ENCODE measurements at places on chromosomes 7 and 10.

- DNase-seq, result no peak
Observed at GRCh38 chr10:94521276-94522250, 24.0 kb upstream of the HELLS start.

DNA sequence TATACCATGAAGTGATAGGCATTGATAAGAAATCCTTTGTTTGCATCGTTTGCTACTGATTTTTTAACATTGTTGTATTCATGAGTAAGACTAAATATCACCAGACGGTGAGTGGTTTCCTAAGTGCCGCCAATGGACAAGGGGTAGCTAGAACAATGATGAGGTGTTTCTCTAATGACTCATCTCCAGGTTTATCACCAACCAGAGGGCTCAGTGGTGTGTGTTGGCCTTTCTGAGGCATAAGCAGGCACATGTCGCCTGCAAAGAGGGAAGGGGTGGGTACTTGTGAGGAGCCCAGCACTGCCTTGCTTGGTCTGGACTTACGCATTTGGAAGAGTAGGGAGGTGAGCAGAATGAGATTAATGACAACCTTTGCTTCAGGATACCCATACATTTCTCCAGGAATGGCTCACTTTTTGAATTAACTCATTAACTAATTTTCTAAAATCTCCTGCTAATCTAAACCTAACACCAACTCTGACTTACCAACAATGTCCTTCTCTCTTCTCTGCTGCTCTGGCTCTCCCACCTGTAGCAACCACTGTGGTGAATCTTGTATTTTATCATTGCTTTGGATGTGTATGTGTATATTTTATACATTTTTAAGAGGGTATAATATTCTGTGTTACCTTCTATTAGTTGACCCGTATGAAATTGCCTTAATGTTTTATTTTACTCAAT lies 722.6 kb downstream of the GRID1 start:
- no peak for DNase-seq

DNA sequence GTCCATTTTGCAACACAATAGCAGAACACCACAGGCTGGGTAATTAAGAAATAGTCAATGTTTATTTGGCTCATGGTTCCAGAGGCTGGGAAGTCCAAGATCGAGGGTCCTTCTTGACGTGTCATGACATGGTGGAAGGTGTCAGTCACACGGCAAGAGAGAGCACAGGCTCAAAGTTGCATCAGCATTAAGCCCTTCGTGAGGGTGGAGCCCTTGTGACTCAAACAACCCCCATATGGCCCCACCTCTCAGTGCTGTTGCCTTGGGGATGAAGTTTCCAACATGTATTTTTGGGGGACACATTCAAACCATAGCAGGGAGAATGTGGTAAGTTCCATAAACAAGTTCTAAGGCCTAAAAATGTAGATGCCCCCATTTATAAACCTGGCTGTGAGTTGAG lies 24.6 kb upstream of the GTPBP4 start:
- no peak for DNase-seq

- no peak for DNase-seq
Observed at GRCh38 chr10:128049226-128050120, 76.8 kb downstream of the MKI67 start.

- DNase-seq, result no peak
Observed at GRCh38 chr10:24952707-24953645, 570 bp upstream of the PRTFDC1 start.

GRCh38 chr10:125016611-125017202 lies 74.8 kb downstream of the ZRANB1 start:
- DNase-seq, result no peak

- no peak for DNase-seq
Observed at GRCh38 chr7:68706291-68706690, 892.0 kb upstream of the AUTS2 start.

DNA sequence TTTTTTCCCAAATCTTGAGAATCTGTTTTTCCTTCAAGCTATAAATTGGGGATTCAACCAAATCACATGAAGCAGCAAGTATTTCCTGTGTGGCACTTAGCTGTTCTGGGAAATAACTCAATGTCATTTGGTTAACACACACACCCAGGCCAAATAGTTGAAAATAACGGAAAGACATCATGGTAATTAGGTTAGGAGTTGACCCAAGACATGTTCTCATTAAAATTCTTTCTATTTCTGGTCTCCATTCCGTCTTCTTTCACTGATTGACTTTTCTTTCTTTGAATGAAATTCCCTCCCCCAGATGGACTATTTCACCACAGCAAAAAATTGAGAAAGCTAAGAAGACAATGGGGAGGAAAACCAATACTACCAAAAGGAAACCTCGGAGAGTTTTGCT lies 30.5 kb downstream of the NRP1 start:
- DNase-seq, result no peak

GRCh38 chr10:127434006-127434405 lies 115.1 kb upstream of the NPS start:
- DNase-seq, result no peak

- DNase-seq, result no peak
Observed at GRCh38 chr10:48603421-48604038, 1.3 kb downstream of the ARHGAP22 start.
